DMS153 (cell line): ENCODE measurements at places on chromosomes 5 and 9.

DNA sequence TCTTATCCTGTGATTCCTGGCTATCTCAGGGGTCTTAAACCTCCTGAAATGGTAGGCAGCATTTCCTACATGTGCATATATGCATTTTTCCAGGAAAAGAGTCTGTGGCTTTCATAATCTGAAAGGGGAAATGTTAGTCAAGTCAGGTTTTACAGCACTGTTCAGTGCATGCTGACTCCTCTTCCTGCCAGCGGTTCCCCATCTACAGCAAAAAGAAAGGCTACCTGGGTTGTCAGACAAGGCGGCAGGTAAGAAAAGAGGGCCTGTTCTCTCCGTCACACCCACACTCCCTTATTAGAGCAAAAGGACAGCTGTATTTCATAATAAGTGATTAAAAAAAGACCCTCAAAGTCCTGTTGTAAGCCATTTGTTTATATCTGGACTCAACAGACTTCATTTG, 4.3 kb upstream of the SPATA6L start:
- no peak for DNase-seq

- no peak for DNase-seq
These were observed 131.8 kb downstream of the LURAP1L start for GRCh38 chr9:12906646-12907045.

GRCh38 chr9:14538526-14538925, 154.7 kb downstream of the ZDHHC21 start:
- DNase-seq: no peak

- no peak for DNase-seq
These were observed 152.7 kb upstream of the ACTBL2 start for GRCh38 chr5:57635146-57635777.

- no peak for DNase-seq
These were observed 99.9 kb downstream of the ENC1 start for GRCh38 chr5:74540622-74541021.

DNA sequence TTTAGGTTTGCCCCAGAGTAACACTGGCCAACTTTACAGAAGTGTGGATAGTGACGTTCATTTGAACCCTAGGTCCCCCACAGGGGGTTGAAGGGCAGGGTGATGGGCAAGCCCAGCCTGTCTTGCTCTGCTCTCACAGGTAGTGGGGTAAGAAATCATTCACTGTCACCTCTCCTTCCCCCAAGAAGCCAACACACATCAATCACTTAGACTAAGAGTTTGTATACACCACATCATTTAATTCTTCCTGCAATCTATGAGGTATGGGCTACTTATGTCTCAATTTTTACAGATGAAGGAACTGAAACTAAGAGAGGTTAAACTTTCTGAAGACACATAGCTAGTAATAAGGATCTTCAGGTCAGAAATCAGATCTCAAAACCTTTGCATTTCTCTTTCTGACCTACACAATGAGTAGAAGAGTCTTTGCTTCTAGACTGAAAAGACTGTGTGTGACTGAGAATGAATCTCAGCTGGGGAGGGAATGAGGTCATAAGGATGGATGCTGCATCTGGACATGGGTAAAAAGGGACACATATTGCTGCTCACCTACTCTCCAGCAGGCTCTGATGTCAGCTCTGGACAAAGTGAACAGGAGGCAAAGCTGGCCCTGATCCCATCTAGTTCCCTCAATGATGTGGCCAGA, 81.0 kb upstream of the EQTN start:
- no peak for DNase-seq

- no peak for DNase-seq
These were observed 540.5 kb downstream of the KCTD16 start for GRCh38 chr5:144711172-144711571.

DNA sequence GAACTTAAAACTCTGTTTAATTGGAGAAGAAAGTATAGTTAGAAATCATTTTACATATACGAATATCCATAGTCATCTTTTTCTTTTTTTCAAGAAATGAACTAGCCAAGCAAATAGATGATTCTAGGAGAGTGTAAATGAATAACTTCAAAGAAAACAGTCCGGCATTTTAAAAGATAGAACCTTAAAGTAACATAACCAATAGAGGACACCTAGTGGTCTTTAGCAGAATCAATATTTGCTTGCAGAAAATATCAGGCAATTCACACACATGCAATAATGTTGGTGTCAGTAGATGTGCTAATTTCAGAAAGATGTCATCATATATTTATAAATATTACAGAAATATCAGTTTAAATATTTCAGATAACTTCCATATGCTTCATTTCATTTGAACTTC, 57.1 kb downstream of the HCN1 start:
- no peak for DNase-seq

DNA sequence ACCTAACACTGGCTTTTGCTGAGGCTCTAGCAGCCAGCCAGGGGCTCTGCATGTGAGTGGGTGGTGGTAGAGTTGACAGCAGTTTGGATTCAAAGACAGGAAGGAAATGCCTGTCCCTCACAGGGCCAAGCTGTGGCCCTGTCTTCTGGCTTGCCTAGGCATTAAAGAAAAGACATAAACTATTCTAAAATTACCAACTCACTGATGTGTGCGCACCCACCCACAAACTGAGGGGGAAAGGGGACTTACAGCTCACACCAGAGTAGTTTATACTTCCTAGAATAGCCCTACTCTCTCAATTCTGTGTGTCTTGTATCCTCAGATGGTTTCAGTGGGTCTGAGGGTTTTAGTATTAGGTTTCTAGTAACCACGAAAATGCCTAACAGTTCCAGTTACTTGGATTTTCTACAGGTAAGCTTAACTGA, 18.3 kb upstream of the IL13 start:
- no peak for DNase-seq

- DNase-seq: peak; percentile 64
These were observed 118.0 kb upstream of the PCA3 start for GRCh38 chr9:76646249-76646648.

DNA sequence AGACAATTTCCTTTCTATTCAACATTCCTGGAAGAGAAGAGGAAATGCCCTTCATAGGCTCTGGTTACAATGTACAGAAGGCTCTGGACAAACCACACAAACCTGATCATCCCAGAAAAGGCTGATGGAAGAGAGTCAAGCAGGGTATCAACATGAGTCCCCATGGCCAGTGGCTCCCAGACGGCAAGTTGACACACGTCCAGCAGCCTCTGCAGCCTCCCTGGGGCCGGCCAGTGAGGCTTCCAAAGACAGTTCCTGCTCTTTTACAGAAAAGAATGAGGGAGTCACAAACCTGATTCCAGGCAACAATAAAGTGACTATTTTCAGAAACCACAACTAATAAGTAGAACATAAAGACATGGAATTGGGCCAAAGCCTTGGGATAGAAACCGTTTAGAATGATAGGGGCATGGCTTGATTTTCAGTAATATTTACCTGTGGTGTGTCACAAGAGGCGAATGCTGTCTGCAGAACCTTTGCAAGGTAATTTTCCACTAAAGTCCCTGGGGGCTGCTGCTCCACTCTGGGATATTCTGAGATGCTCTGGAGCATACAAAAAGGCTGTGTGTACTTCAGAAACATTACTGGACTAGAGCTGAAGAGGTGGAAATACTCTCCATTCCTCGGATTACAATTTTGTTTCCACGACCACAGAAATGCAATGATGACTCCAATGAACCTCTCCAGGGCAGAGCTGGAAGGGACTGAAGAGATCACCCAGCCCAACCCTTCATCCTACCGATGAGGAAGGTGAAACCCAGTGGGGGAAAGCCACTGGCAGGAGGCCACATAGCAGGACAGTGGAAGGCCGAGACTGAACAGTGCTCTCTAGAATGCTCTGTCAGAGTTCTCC, 10.4 kb downstream of the MED27 start:
- peak; percentile 71 for DNase-seq

DNA sequence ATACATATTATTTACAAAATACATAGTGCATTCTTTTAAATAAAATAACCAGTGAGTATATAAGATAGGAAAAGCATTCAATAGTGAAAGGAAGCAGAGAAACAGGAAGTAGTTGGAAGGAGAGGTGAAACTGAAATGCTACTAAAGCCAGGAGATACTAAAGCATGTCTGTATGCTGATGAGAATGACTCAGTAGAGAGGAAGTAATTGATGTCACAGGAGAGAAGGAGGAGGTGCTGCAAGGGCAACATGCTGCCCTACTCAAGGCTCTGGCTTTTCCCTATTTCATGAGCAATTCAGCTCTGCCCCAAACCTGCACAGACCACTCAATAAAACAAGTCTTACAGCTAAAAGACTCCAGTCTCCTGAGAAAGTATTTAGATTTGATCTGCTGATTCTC, 108.5 kb upstream of the TXNDC8 start:
- no peak for DNase-seq

DNA sequence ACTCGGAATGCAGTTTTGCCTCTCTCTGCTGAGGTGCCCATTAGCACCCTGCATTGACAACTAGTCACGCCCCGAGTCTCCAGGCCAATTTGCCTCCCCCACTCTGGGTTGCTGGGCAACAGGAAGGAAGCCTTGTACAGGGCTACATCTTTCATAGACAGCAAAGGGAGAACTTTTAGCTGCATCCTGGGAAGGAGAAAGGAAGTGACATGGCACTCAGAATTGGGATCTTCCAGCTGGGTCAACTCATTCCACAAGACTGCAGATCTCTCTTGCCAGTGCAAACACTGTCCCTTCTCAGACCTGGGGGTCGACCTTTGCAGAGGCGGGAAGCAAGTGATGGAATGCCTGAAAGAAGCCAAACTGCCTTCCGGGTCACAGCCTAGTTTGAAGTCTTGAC, 282.0 kb downstream of the SLIT3 start:
- no peak for DNase-seq

DNA sequence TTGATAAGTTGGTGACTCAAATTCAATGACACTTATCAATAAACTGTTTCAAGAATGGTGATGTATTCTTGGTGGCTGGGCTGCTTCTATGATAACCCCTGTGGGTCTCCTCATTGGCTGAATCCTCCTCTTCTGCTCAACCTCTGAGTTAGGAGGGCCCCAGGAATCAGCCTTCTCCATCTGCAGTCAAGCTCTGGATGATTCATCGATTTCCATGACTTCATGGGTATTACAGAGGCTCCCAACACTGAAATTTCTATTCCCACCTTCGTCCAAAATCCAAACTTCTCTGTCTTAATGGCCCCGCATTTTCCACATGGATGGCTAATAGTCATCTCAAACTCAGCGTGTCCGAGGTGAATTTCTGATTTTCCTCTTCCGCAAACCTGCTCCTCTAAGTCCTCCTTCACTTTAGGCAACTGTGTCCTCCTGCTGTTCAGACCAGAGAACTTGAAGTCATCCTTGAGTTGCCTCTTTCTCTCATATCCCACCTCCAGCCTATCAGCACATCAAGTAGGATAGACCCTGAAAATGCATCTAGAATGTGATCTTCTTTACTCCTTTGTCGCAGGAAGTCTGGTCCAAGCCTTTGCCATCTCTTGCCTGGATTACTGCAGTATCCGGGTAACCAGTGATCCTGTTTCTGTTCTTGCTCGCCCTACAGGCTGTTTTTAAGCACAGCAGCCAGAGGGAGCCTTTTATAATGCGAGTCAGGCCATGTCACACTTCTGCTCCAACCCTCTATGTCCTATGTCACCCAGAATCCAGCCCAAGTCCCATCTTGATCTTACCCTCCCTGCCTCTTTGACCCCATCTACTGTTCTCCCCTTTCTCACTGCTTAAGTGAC, 41.4 kb upstream of the IL7R start:
- peak; percentile 51 for DNase-seq

DNA sequence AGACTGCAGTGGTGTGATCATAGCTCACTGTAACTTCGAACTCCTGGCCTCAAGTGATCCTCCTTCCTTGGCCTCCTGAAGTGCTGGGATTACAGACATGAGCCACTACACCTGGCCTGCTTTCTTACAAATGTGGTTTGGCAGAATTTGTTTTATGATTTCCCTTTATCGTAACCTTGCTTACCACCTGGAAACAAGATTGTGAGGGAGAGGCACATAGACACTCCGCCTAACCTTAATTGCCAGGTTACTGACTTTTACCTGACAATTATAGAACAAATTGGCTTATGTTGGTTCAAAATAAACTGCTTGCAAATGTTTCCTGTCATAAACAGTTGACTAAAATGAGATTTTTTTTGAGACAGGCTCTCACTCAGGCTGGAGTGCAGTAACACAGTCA, 26.8 kb upstream of the HMGCR start:
- DNase-seq: no peak

GRCh38 chr9:129281506-129282145, 103.6 kb upstream of the IER5L start:
- no peak for DNase-seq

DNA sequence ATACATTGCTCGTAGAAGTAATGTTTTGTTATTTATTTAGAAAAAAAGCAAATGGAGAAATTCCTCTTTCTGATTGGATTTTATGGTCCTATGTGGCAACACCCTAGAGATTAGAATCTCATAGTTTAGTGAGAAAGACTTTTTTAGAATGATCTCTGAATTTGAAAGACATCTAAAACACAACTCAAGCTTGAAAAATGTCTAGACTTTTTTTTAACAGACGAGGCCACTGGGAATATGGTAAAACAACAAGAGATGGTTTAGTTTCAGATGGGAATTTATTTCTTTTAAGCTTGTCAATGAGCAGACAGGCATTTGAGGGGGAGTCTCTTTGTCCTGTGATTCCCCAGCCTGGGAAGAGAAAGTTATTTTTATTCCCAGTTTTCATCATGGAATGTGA, 122.1 kb downstream of the NTRK2 start:
- no peak for DNase-seq

DNA sequence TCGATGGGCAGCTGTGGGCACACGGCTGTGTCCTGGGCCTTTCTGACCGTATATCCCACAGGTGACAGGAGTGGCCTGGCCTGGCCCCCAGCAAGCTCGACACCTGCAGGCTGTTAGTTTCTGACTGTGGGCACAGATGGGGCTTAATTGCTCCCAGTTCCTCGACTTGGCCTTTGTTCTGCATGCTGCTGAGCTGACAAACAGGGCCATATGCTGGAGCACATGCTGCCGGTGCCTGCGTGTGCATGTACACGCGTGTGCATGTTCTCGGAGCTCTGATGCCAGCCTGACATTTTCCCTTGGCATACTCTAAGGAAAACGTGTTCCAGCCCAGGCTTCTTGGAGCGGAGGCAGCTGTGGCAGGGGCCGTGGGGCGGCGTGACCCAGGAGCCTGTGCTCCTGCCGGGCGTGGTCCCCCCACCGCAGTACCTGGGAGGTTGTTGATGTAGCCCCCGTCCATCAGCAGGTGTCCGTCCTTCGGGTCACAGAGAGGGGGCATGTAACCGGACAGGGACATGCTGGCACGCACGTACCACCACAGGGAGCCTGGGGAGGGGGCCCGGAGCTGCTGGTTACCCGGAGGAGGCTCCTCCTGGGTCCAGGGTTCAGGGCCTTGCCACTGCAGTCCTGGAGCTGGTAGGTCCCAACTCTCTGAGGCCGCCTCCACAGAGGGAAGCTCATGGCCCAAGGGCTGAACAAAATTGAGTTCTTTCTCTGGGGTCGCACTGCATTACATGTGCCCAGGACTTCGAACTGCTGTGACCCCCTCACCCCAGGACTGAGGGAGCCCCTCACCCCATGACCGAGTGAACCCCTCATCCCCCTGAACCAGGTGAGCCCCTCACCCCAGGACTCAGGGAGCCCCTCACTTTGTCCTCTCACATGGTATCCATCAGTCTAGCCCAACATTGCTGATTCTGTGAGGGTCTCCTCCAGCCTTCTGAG, 4.1 kb upstream of the NSMF start:
- no peak for DNase-seq

- no peak for DNase-seq
These were observed 319.5 kb upstream of the TNC start for GRCh38 chr9:115437418-115437817.
